ENCODE measurements at places on chromosomes 2 and 18.
A peak's percentile ranks its signal among the peaks of the same experiment; 100 is the strongest.

DNA sequence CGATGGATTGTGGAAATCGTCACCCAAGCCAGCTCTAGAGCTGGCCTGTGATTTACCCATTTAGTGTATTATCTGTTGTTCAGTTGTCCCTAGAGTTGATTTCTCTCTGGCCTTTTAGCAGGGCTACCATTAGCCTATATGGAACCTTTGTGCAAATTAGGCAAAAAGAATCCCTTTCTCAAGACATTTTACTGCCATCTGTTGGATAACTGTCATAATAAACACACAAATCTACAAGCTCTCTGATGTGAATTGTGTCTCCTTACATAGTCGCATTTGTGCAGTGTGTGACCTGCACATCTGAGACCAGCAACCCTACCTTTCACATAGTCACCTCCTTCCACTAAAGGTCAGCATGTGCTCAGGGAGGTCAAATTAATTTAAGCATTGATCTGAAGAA lies 34.0 kb downstream of the LOXHD1 start:
- DNase-seq = no peak

DNA sequence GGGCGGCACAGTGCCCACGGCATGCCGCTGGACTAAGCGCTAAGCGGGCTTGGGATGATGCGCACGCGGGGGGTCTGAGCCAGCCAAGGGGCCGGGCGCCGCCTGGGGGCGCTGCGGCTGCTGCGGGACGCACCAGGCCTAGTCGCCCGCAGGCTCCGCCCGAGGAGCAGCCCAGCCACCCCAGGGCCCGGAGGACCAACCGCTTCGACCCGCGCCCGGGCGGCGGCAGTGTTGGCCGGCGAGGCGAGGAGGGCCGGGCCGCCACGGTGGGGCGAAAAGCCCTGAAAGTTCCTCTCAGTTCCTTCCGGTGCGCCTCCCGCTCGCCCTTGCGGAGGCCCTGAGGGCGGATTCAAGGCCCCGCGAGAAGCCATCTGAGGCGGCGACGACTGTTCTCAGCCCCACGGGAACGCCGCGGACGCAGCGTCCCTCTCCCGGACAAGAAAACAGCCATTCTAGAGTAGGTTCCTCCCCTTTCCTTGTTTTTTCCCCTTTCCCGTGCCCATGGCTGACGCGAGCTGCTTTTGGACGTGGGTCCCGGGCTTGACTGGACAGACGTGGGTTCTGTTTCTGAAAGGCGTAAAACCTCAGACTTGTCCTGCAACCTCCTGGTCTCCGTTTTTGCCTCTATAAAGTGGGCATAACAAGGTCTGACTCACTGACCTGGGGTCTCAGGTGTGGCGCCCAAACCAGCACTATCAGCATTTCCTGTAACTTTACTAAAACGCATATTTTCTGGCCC lies at the start of gene ANKAR:
Gene ANKAR, plus strand, starts transcription at position 297 of the 739 bp plus-strand sequence. CDS start 1,821 bp downstream, outside the sequence.
- DNase-seq = peak; percentile 72

DNA sequence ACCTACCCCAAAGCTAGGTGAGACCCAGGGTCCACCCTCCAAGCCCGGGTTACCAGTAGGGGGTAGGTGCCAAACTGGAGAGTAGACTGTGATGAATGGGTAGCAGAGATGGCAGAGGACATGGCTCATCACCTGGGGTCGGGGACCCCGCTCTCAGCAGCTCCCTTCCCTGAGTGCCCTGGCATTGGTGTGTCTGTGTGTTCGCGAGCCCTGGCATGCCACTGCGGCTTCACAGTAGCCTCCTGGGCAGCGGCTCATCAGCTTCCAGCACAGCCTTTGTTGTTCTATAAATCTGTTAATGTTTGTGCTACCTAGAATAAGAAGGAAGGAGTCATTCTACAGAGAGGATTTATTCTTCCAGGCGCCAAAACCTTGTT lies 62.6 kb upstream of the ALPP start:
- no peak for DNase-seq

DNA sequence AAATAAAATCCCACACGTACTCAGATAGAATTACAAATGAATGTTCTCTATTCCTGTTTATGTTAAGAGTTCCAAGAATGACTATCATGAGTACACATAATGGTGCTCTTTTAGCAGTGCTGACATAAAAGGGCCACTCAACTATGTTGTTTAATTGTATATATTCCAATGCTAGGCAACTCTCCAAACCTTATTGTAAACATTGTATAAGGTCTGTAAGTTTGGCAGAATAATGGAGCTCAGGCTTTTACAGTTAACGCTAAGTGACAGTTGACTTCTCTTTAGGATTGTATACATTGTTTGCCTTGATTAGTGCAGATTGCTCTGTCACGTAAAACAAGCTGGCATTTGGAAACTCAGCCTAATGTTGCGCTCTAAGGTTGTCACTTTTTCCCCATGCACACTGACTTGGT lies 20.8 kb downstream of the RBMS1 start:
- DNase-seq = no peak

DNA sequence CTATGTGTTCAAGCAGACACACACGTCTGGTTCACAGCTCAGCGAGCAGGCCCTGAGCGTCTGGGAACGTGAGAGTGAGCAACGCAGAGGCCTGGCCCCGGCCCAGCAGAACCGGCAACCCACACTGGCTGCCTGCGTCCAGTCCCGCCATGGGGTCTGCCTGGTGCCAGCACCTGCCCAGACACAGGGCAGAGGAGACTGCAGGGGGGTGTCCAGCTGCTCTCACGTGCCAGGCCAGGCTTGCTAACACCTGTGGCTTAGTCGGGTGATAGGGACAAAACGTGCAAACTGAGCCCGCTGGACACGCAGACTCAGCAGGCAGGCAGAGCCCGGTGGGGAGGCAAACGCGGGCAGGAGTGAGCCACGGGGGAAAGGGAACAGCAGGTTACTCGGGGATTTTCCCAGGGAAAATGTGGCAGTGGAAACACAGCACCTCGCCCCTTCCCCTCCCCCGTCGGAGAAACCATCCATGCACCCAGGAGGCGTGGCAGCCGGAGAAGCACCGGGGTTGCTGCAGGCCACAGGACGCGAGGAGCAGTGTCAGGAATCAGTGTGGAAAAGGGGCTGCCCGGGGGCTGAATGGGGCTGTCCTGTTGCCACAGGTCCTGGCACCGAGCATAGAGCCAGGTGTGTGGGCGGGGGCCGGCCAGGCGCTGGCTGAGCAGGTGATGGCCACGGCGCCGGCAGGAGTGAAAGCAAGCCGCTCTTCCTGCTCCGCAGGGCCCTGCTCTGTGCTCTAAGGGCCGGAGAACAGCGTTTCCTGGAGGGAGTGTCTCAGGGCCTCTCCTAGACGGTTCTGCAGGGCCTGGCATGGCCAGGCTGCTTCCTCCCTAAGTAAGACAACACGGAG lies 154.7 kb downstream of the HDAC4 start:
- DNase-seq = no peak

DNA sequence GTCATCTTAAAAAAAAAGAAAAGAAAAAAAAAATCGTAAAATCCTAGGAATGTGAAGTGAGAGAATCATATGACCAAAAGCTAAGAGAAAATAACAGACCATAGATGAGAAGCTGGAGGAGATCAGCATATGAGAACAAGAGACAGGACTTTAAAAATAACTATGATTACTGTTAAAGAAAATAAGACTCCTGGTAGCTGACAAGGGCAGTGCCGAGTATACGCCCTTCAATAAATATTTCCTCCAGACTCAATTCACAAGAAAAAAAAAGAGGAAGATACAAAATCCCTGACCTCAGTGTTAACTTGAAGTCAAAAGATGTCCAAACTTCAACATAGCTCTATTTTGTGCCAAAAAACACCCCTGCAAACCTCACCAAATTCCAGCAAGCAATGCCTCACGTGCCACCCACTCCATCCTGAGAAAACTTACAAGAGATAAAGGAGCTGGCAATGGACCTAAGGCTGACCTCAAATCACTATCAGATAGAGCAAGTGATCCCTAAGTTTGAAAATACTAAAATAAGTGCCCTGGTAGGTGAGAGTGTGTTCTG lies 817.2 kb downstream of the SOCS6 start:
- DNase-seq = no peak

GRCh38 chr18:63836456-63836855 lies 51.0 kb upstream of the SERPINB2 start:
- DNase-seq = no peak
